ENCODE measurements at places on chromosomes 16 and 17.
A peak's percentile ranks its signal among the peaks of the same experiment; 100 is the strongest.

DNA sequence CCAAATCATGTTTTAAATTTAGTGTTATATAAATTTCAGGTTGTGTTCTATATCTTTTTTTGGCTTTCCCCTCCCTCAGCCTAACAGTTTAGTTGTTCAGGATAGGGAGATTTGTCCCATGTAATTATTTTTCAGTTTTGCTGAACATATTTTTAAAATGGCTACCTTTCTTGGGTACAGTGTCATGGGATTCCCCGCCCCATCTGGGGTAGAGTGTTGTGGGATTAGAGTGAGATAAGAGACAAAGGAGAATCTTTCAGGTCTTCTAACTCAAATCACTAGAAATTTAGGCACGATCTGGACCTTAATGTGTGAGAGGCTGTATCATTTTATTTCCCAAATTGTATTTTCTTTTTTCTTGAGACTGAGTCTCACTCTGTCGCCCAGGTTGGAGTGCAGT lies 24.8 kb downstream of the NFAT5 start:
- no peak for DNase-seq

DNA sequence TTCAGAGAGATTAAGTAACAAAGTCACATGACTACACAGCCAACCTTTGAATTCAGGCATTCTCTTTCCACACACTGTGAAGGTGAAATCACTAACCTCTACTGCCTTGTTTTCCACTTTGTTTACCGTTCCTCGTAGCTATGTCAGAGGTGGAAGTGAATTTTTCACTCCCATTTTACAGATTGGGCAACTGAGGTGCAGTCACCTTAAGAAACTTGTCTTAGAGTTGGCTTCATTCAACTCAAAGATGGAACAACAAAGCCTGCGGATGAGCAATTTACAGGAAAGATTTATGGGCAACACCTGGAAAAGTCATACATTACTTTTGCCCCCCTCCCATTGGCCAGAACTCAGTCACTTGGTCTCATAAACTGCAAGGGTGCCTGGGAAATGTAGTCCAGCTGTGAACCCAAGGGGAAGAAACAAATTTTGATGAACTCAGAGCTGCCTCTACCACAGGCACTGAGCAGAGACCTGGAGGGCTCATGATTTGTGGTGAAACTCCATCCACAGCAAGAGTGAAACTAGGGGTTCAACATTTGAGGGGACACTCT lies 784.6 kb upstream of the EEF2KMT start:
- no peak for DNase-seq

- no peak for DNase-seq
Measured at GRCh38 chr16:20868890-20869289, 31.3 kb downstream of the DCUN1D3 start.

- no peak for DNase-seq
Measured at GRCh38 chr17:77208217-77208808, 67.5 kb downstream of the SEC14L1 start.

DNA sequence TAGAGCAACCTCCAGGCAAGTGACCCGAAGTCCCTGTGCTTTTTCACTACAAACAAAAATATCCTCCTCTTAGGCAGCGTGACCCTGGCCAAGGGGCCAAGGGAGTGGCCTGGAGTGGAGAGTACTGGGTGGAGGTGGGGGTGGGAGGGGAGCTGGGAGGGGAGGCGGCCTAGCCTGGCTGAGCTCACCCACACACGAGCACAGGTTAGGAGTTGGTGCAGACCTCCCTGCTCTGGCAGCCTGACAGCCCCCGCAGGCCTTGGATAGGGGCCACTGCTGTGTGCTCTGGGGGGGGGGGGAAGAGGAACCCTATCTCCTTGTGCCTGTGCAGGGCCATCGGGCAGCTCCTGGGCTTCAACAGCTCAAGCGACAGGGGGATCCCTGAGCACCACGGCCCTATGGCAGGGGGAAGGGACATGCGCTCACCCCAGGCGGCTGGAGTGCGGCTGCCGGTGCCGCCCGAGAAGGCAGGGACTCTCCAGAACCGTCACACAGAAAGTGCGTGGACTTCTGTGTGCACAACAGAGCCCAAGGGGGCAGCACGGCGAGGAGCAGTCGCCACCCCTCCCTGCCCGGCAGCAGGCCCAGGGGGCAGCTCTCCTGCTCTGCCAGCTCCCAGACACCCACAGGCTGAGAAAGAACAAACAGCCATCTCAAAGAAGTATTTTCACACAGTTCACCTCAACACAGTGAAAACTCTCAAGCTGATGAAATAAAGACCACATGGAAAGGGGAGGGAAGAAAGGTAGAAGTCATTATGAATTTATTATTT lies 13.3 kb downstream of the SLC16A3 start:
- no peak for DNase-seq

DNA sequence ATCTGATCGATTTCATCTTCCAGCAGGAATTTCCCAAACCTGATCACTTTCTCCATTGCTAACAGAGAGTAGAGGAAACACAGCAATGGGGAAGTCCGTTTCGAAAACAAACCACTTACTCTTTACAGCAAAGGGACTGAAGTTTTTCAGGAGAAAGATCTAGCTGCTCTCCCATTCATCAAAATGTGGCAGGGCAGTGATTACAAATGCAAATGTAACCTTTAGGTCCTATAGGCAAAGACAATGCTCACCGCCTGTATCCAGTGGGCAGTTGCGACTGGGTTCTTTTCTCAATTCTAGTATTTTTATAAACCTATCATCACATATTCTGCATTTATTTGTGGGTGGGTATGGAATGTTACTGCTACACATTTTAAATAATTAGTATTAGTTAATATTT lies 218.0 kb upstream of the ZFHX3 start:
- no peak for DNase-seq

DNA sequence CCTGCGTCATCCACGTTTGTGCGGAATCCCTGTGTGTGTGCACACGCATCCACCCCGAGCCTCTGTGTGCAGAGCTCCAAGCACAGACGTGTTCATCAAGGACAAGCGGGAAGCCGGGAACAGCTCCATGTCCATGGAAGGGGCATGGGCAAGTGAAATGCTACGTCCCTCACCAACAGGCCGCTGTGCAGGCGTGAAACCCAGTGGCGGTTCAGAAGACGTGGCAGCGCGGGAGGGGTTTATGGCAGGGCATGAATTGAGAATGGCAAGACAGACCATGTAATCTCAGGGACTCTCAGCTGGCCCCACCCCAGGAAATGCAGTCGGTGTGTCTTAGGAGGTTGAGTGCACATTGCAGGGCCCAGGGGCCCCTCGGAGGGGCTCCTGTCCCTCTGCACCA lies 52.7 kb downstream of the TBC1D16 start:
- DNase-seq = peak; percentile 43

GRCh38 chr16:27246439-27246838 lies 22.1 kb downstream of the NSMCE1 start:
- DNase-seq = no peak

- no peak for DNase-seq
Measured at GRCh38 chr16:58542291-58542690, 27.0 kb downstream of the SETD6 start.

DNA sequence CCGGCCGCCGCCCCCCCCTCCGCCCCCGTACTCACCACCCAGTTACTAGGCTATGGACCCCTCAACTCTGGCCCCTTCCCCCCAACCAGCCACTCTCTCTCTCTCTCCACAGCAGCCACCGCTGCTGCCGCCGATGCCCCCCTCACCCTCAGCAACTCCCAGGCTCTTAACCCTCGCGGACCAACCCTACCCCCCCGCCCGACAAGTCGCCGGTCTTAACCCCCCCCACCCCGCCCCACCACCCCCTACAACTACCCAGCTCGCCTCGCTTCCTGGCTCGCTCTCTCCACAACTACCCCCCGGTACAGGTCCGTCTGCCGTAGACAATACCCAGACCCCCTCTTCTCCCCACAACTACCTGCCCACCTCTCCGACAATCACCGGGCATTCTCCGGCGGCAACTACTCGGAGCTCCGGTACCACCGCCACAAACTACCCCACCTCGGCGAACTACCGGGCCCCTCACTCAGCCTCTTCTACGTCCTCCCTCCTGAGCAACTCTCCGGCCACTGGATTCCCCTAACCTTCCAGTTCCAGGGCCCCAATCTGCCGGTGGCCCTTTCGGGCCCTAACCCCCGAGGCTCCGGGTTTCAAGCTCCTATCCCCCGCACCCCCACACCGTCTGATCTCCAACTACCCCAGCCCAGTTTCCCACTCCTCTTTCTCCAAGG lies 702 bp downstream of the PHF23 start:
- peak; percentile 68 for DNase-seq

DNA sequence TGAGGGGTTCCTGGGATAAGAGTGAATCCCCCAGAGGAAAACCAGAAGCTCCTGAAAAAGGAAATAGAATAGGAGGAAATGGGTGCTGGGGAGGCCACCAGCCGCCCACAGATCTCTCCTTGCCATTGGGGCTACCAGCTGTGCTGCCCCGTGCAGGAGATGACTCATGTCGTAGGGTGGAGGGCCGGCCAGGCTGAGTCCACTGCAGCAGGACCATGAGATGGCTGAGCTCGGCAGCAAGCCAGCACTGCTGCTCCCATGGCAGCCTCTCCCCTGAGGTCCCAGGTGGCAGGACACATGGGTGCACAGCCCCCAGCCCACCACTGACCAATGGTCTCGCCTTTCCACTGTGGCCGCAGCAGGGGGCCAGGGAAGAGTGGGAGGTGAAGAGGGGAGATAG lies 95.5 kb downstream of the GNAO1 start:
- no peak for DNase-seq

DNA sequence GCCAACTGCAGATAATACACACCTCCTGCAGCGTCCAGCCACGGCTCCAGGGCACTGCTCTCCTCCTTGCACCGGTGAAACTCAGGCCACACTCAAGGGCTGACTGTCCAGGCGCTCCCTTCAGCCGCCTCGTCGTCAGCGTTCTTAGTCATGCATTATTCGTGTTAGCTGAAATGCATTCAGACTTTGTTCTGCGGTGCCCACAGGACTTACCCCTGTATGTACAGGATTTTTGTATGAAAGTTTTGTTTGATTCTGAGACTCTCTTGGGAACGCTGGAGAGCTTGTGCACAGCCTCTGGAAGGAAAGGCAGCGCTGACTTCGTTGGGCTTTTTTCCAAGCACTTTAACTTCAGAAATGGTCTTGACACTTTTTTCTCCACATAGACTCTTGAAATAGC lies 22.1 kb downstream of the CIBAR2 start:
- no peak for DNase-seq

DNA sequence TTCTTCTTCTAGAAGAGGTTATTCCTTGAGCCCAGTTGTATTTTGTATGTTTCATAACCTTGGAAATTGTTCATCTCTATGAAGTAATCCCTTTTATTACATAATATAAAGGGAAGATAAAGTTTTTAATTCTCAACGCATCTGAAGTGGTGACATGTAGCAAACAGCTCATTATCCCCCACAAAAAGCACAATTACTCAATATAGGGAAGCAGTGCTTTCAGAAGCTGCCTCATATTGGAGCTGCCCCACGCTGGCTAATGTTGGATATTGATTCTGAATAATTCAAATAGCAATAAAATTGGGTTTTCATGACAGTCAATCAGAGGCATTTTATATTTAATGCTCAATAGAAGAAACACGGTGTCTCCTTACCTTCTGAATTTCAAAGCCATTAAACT lies 604.3 kb upstream of the RBFOX1 start:
- no peak for DNase-seq
